ENCODE measurements at places on chromosomes 16 and 17.

GRCh38 chr16:50304467-50305440 lies 38.4 kb downstream of the ADCY7 start:
- no peak for DNase-seq

GRCh38 chr17:17141860-17142552 lies 64.1 kb downstream of the PLD6 start:
- DNase-seq = no peak

DNA sequence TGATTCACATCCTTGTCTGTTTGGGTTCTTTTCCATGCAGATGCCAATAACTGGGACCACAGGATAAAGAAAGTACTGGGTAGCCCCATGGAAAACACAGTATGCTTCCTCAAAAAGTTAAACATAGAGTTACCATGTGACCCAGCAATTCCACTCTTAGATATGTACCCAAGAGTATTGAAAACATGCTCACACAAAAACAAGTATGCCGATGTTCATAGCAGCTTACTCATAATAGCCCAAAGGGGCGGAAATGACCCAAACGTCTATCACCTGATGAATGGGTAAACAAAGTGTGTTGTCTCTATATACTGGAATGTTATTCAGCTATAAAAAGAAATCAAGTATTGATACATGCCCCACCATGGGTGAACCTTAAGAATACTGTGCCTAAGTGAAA lies 55.4 kb downstream of the CYB5B start:
- DNase-seq = no peak

- DNase-seq = no peak
These were observed 74.5 kb downstream of the ERCC4 start for GRCh38 chr16:13994239-13995106.

All from thoracic aorta (tissue), 2 donors.